ENCODE measurements at places on chromosomes 7 and 10.
A peak's percentile ranks its signal among the peaks of the same experiment; 100 is the strongest.

DNA sequence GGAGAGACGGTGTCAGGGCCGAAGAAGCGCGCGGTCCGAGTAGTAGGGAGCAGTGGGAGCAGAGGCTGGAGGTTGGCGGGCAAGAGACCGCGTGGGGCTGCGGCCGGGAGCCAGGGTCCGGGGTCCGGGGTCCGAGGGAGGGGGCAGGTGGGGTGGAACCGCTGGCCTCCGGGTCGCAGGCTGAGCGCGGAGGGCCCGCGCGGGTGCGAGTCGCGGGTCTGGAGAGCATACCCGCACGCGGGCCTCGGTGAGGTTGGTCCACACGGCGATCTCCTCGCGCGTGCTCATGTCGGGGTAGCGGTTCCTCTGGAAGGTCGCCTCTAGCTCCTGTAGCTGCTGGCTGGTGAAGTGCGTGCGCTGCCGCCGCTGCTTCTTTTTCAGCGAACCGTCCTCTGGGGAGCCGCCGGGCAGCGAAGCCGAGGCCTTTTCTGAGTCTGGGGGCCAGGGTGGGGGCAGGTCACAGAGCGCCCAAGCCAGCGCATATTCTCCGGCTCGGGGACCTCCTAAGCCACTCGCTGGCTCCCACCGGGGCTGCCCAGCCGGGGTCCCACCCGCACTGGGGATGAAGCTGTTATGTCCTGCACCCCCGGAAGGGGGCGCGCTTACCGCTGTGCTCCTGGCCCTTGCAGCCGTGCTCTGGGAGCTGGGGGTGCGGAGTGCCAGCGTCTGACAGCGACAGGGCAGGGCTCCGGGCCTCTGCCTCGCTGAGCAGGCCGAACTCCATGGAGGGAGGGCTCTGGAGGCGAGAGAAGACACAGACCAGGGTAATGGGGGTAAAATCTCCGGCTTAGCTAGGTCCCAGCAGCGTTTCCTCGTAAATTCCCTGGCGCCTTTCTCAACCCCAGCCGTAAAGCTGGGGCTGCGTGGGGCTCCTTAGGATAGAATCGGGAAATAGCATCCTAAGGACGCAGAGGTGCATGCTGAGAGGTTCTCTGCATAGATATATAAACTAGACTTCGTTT lies 5.5 kb downstream of the ELOVL3 start:
- no peak for DNase-seq

DNA sequence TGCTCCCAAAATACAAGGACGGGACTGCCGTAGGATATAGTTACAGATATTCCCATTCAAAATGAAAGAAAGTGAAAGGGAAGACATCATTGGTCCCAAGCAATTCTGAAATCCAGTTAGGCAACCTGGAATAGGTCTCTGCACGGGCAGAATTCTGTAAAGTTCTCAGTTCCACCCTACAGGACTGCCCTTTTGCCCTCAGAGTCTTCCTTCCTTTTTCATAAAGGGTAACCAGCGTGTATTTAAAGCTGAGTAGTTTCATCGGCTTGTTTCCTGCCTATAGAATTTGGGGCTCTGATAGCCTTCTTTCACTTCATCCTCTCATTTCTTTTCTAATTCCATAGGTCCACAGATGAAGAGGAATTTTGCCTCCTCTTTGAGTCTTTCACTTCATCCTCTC lies 20.0 kb downstream of the COPG2 start:
- no peak for DNase-seq

DNA sequence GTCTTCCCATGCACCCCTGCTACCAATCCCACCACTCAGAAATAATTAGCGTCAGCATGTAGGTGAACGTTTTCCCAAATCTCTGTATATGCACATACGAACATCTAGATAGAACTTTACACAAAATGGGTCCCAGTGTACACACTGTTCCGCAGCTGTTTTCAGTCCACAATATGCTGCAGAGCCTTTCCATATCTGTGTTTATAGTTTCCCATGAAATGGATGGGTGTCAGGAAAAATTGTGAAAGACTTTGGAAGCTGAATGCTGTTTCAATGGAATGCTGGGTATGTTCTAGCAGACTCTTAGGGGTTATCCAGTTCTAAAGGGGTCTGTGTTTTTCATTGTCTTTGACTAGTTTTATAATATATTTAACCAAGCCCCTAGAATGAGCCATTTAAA lies 13.8 kb downstream of the GRK5 start:
- no peak for DNase-seq

- no peak for DNase-seq
Measured at GRCh38 chr10:50431791-50432190, 180.5 kb upstream of the ASAH2 start.

- no peak for DNase-seq
Measured at GRCh38 chr10:118732245-118733165, 22.3 kb downstream of the CACUL1 start.

DNA sequence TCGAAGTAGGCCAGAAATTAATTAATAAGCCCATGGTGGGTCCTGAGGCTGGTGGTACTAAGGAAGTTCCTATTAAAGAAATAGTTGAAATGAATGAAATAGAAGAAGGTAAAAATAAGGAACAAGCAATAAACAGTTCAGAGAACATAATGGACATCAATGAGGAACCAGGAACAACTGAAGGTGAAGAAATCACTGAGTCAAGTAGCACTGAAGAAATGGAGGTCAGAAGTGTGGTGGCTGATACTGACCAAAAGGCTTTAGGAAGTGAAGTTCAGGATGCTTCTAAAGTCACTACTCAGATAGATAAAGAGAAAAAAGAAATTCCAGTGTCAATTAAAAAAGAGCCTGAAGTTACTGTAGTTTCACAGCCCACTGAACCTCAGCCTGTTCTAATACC lies 36.0 kb downstream of the SLK start:
- no peak for DNase-seq

GRCh38 chr7:27303026-27303425 lies 60.4 kb downstream of the EVX1 start:
- DNase-seq: peak; percentile 9

GRCh38 chr7:5063698-5064097 lies 18.0 kb downstream of the RBAK start:
- DNase-seq: no peak

DNA sequence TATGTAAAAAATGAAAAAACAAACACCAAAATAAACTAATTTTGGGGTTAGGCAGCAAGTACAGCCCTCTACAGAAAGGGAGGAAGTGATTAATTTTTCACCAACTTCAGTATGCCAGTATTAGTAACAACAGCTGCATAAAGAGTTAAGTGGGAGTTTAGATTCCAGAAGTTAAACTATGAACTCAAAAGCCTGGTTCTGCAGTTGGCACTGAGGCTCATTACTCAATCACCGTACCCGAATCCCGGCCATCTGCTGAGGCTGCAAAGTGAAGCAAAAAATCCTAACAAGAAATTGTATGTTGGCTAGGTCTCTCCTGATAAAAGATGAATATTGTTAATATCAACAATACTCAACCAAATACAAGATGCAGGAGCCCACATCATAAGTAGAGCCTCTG lies 4.0 kb downstream of the NUDT5 start:
- no peak for DNase-seq

- DNase-seq: no peak
Measured at GRCh38 chr10:95445223-95445836, 115.8 kb downstream of the SORBS1 start.

DNA sequence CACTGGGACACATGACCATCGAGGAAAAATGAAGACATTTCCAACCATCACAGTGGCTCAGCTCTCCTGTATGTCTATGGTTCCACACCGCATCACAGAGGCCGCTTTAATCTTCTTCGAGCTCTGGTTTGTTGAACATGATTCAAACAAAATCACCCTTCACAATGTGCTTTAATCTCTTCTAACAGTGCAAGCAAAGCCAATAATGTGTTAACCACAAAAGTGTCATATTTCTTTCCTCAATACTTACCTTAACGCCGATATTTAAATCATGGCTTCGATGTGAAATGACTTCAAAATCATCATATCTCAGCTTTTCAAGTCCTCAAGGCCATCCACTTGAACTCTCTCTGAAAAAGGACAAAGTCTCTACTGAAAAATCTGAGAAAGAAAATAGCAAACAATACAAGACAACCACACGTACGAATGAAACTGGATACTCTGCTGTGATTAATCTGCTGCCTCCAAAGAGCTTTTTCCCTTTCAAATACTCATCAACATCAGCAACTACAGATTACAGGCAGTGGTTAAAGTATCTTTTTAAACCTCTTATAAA lies 23.0 kb upstream of the SVIL start:
- DNase-seq: no peak

DNA sequence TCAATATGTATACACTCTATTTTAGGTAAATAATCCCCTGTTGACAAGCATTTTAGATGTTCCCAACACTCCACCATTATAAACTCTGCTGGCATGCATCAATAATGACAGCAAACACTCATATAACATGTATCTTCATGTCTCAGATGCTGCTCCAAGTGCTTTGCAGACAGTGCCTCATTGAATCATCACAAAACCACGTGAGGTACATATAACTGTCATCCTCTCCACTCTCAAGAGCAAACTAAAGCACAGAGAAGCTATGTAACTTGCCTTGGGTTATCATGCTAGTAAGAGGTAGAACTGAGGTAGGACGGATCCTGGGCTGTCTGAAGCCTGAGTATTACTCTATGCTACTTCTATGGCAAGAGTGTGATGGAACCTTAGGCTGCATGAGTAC lies 72.5 kb upstream of the GSDME start:
- DNase-seq: no peak

GRCh38 chr7:103347507-103348267 lies at the start of gene PSMC2:
TSS of gene PSMC2 (plus strand) at chr7:103347643. CDS start at chr7:103347712, 69 bp downstream.
- DNase-seq: peak; percentile 98

GRCh38 chr10:111646021-111646420 lies 537.5 kb downstream of the GPAM start:
- no peak for DNase-seq

DNA sequence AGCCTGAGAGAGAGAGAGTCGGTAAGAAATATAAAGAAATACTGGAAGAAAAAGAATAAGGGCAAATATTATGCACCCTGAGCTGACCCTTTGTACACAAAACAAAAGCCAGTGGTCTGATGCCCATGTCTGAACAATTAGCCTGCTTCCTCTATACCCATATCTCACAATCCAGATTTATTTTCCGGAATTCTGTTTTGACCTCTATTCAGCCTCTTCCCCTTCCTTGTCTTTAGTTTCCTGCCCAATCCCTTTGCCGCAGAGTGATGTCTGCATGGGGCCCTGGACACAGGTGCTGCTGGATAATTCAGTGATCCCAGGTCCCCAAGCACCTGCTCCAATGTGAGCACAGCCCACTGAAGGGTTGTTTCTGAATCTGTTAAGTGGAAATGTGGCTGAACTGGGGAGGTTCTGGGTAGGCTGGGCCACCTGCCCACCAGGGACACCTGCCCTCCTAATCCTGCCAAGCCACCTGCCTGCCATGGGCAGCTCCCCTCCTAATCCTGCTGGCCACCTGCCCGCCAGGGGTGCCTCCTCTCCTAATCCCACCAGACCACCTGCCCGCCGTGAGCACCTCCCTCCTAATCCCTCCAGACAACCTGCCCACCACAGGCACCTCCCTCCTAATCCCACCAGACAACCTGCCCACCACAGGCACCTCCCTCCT lies 23.0 kb downstream of the ADGRA1 start:
- no peak for DNase-seq

DNA sequence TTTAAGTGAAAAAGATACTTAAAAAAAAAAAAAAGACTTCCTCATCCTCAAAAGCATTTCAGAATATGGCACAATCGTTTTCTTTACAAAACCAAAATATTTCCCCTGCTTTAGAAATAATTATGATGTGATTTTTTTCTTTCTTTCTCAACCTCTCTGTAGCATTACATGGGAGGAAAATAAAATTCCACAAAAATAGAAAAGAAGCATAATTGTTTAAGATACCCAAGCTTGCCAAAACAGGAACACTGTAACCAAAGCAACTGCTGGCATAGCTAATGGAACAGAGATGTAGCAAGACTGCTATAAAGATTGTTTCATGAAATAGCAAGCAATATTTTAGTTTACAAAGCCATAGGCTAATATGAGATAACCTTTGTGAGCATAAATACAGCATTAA lies 75.6 kb upstream of the GPR22 start:
- DNase-seq: no peak

- no peak for DNase-seq
Measured at GRCh38 chr10:13567030-13567429, 19.7 kb upstream of the PRPF18 start.

DNA sequence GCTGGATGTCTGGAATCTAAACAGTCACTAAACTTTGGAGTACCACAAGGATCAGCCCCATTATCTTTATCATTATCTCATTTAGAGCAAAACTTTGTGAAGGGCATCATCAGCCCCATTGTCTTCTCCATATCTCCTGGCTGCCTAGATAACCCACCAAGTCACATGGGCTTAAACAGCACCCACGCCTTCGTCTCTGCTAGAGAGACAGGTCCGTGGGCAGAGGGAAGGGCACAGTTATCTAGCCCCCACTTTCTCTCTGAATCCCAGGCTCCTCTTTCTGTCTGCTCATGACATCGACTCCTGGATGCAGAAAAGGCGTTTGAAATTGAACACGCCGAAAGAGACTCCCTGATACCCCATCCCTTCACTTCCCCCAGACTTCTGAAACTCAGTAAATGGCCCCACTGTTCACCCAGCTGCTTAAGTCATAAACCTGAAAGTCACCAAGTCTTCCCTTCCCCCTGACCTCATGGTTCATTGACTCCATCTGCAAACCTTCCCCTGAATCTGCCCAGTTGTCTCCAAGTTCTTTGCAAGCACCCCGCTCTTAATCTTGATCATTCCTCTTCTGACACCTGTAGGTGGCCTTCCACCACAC lies 20.9 kb upstream of the PARD3 start:
- DNase-seq: no peak

GRCh38 chr7:74657692-74658177 lies at the start of gene GTF2I:
TSS of gene GTF2I (plus strand) at chr7:74657718. CDS start at chr7:74689129, 31,411 bp downstream.
- no peak for DNase-seq

DNA sequence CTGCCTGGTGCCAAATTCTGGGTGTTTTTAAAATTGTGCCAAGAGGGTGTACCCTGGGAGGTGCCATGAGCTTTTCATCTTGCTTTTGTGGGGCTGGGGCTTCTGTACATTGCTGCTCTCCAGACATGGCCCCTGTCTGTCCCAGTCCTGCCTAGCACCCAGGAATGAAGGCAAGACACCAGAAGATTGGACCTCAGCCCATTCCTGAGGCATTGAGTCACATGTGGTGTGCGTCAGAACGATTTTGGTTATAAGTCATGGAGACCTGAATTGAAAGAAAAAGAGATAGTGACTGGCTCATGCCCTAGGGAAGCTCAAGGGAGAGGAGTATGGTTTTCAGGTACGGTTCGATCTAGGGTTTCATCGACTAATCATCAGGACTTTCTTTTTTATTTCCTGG lies 493.2 kb downstream of the TYW1 start:
- DNase-seq: no peak

GRCh38 chr10:32409741-32410140 lies 36.2 kb upstream of the CCDC7 start:
- DNase-seq: no peak

Data from spinal cord (tissue), 10 donors.